ENCODE measurements at places on chromosomes 2 and 18.

DNA sequence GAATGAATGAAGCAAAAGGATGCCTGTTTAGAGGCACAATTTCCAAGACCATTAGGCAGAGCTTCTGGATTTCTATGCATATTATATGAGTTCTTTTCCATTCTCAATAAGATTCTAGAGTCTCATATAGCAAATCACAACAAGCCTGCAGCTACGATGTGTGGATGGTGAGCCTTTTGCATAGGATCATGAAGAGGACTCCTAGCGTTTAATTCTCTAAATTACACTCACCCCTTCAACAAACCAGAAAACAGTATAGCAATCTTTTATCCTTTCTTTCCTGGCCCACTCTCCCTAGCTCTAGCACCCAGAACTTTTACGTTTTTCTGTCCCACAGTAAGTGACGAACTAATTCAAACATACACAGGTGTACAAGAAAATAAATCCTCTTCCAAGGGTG is 293.1 kb upstream of the KLHL29 start:
- DNase-seq, result no peak

DNA sequence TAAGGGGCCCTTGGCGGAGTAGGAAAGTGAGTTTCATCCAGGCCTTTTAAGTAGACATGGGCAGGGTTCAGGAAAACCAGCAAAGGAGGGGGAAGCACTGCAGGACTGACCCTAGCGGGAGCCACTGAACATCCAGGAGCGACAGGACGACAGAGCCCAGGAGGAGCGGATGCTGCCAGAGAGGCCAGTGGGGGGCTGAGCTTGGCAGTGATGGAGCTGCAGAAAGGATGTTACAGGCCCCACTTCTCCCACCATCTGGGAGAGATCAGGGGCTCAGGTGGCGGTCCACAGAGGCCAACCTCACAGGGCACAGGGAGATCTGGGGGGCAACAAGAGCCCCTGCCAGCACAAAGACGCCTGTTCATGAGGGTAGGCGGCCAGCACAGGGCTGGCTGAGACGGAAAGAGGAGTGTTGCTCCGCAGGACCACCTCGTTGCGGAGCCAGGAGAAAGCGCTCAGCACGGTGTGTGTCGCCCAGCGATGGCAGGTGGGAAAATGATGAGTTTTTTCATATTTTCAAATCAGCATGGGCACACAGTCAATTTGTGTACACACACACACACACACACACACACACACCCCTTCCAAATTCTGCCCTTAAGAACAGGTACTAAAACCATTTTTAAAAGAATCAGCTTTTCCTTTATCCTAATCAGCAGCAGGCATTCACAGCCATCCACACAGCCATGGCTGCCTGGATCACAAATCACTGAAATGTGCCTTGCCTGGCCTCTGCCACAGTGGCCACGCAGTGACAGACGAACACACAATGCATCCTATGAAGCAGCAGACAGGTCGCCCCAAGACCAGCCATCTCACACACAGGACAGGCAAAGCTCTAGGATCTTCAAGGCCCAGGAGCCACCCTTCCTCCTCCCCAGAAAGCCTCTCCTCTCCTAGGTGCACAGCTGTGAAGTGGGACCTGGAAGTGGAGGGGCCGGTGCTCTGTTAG is 63.2 kb downstream of the NDUFA10 start:
- DNase-seq, result no peak

DNA sequence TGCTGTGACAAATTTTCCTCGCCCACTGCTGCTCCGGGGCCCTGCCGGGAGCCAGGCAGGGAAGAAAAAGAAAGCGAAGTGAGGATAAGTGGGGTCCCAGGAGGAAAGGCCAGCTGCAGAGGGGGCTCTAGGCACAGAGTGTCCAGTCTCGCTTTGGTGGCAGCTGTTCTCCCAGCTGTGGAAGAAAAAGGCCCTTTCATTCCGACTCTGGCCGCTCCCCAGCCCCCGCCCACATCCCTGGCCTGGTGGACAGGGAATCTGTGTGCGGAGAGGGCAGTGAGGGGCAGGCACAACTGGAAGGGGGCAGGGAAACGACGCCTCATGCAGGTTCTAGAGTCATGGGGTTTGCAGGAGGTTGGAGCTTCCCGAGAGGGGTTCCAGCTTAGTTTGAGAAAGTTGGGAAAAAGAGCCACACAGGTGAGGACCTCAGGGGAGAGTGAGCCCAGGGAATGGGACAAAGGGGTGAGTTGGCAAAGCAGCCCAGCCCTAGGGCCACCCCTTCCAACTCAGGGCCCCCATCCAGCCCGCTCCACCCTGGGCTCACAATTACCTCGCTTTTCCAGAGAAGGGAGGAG is 1.8 kb downstream of the RTKN start:
- DNase-seq, result no peak

DNA sequence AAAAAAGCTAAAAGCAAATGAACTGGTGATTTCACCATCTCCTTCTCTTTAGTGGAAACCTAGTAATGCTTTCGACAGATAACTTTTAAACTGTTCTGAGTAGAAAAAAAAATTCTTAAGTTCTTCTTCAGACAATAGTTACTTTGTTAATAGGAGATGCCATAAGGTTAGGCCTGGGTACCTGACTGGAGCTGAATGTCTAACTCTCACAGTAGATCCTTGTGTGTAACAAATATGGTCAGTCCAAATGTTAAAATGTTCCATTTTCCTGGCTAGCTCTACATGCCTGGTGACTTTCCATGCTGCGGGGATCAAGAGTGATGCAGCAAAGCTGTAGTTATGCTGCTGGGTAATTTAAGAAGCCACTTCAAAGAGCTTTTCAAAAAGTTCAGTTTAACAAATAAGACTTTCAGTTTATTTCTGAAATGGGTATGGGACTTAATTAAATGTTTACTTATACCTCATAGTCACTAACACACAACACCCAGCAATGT is 264.0 kb upstream of the SESTD1 start:
- no peak for DNase-seq

GRCh38 chr2:165863810-165864261 is 69.8 kb upstream of the GALNT3 start:
- DNase-seq, result no peak

DNA sequence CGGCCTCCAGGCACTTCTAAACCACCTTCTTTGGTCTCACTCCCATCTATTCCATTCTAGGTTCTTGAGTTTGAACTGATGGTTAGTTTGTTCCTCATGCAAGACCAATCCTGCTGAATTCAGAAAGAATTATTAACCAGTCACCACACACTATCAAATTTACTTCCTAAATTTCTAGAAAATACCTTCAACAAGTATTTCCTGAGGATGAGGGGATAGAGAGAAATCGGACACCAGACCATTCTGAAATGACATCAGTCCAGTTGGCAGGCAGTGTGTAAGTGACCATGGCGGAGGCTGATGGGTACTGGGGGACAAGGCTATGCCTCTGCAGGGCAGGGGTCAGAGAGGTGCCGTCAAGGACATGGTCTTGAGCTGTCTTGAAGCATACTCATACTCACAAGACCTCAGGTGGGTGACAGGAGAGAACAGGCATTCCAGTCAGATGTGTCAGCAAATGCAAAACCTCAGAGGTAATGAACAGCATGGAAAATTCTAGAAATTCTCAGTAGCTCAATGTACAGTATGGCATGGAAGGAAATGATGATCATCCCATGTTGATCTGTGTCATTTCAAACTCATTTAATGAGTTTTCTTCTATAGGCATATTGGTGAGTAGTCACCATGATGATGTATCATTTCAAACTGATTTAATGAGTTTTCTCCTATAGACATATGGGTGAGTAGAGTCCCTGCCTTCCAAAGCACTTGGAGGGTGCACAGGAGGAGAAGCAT is 119.6 kb downstream of the DDX1 start:
- DNase-seq, result no peak

DNA sequence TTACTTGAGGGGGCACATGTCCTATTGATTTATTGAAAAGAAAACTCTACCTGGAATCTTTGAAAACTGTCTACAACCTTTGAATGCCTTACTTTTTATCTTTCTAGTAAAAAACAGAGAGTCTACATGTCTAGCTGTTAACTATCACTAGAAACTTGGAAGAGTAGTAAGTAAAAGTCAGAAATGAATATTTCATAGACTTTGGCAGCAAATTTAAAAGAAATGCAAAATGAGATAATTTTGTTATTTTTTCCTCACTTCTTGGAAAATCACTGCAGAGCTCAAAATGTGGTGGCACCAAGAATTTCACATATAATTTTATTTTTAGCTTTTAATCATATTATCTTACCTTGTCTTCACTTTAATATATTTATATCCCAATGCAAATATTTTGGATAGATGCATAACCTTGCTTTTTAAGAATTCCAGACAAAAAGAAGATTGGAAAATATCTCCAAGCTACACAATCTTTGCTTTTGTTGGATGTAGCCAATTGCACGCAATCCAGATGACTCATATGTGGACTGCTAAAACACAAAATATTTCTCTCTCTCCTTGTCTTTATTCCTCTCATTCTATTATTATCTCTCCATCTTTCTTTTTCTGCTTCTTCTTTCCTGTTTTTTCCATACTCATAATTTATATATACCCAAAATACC is 92.2 kb upstream of the DSEL start:
- no peak for DNase-seq

GRCh38 chr2:237627441-237628246 is at the start of gene LRRFIP1:
Gene LRRFIP1, plus strand, starts transcription at chr2:237627587. Its CDS starts 58 bp downstream, at chr2:237627645.
- no peak for DNase-seq

DNA sequence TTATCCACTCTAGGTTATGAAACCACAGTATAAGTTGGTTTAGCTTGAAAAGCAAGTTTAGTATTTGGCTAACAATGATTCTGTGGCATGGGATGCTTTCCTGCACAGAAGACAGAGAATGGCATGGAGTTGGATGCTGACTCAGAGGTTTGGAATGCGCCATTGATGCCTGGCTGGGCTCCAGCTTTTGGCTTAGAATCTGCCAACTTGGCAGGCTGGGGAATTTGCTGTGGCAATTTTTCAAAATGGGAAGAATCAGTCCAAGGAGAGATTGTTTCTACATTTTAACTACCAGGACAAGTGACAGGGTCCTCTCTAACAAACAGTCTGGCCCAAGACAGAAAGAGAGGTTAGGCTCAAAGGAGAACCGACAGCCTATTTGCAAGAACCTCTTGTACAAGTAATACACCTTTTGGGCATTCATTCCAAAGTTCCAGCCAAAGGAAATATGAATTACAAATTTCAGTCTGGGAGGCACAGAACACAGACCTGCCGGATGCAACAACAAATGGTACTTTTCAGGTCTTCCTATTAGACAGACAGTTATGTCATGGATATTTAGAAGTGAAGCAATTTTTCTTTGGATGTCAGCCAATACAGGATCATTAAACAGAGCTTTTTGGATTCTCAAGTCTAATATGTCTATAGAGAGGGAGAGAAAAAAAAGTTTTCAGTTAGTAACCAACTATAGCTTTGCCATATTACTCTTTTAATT is 1027.7 kb downstream of the TMEM182 start:
- DNase-seq, result no peak

DNA sequence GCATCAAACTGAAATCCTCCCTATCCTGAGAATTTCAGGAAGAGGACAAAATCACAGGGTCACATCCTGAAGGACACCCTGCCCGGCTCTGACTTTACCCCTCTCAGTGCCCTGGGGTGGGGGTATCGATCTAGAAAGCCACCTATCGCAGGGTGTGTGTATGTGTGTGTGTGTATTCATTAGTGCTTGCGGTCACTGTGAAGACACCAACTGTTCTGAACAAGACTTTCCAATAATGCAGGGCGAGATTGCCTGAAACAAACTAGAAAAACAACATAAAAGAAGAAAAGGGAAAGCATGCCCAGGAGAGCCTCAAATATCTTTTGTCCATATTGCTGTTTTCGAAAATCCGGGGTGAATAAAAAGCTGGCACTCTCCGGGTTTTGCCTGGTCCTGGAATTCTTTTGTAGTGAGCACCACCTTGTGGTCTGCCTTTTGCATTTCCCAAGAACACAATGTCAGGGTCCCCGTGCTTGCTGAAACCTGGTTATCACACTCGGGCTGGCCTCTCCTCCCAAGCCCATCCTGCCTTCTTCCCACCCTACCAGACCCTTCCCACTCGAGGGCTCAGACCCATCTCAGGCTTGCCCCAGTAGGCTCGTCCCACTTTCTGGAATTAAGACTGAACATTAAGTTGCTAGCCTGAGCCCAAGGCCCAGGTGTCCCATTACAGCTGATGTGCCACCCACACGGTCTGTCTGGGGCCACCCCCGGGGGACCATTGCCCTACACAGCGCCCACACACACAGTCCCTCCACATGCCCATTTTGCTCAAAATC is 25.0 kb upstream of the COPS8 start:
- peak; percentile 3 for DNase-seq

GRCh38 chr2:27705851-27706622 is 42.3 kb downstream of the SLC4A1AP start:
- DNase-seq, result no peak

- DNase-seq, result no peak
These were observed 34.0 kb upstream of the CHMP1B start for GRCh38 chr18:11817229-11817628.

DNA sequence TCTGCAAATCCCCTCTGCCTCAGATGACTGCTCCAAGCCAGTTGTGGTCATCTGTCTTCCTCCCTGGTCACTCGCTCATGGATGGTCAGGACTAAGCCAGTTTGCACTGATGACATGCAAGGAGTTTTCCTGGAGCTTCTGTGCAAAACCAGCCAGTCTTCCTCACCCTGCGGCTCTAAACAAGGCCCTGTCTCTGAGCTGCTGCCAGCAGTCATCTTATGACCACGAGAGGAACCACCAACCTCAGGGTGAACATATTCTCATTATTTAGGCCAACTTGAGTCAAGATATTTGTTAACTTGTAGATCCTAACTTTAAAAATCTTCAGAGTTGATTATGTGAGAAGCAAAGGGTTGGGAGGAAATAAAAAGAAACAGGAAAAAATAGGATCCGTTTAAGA is 119.9 kb upstream of the CAB39 start:
- DNase-seq, result no peak

- no peak for DNase-seq
These were observed 42.5 kb downstream of the LRRC30 start for GRCh38 chr18:7273301-7273921.

- no peak for DNase-seq
These were observed 168.7 kb downstream of the ANKRD44 start for GRCh38 chr2:197141702-197142473.

GRCh38 chr2:199778655-199779054 is 72.3 kb downstream of the FTCDNL1 start:
- DNase-seq, result no peak

DNA sequence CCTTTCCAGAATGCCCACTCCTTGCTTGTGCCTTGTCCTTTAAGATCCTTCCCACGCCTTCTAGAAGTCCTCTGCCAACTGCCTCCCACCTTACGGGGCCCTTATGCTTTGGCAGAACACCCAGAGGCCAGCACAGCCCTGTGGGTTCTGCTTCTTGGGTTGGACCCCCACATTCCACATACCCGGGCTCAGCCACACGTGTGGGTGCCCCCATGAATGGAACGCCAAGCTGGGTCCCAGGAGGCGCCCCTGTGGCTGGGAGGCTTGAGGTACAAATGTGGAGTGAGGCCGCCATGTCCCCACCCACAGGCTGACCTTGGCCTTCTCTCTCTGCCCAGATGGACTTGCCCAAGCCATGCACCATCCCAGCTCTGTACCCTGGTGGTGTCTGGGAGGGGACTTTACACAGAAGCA is 74.2 kb downstream of the STPG4 start:
- DNase-seq, result no peak
